Naive thymus-derived CD4-positive, alpha-beta T cell (primary cell): ENCODE measurements at places on chromosomes 4 and X.

- H3K36me3 ChIP-seq, result no peaks in the 10 kb centered on the region
- H3K27ac ChIP-seq, result no peak within 1 kb of the TSS
- H3K4me3 ChIP-seq, result no peak within 1 kb of the TSS
- no peak for DNase-seq
- H3K27me3 ChIP-seq, result no peaks in the 10 kb centered on the region
These were observed at the start of gene MAGEA11 for GRCh38 chrX:149711545-149712236. MAGEA11 (plus strand) TSS chrX:149712060; CDS start chrX:149713160, 1,100 bp downstream.

DNA sequence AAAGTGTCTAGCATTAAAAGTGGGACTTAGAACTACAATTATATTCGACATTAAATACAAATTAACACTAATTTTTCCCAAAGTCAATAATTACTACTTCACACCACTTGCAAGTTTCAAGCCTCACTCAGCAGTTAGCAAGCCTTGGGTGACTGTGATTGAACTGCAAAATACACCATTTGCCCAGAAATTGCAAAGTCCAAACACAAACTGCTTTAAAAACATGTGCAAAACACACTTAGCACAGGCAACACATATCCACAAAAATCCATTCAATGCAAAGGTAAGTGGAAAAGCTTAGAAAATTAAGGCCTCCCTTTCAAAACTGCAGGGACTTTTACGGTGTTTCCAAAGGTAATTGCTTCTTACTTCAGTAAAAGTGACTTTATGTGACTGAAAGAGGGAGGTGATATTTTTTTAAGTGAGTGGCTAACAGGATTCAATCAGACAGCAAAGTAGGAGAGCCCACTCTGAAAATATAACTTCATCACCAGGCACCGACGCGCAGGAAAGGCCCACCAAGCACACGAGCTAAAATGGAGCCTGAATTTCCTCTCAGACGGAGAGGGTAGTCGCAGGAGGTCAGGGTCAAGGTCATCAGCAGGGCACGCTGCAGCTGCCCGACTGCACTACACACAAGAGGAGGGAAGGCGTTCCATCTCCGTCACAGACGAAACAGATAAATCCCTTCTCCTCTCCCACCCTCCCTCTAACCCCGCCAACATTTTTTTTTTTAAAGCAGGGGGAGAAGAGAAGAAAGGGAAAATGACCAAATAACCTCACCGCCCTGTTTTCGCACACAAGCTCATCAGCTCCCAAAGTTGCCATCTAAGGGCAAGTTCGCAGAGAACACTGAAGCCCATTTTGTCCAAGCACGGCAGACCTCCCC lies 3.1 kb downstream of the ZNF827 start:
- peak overlapping the region; percentile 77 for H3K4me3 ChIP-seq
- peak overlapping the region; percentile 68 for H3K27ac ChIP-seq
- no peaks in the 10 kb centered on the region for H3K27me3 ChIP-seq

DNA sequence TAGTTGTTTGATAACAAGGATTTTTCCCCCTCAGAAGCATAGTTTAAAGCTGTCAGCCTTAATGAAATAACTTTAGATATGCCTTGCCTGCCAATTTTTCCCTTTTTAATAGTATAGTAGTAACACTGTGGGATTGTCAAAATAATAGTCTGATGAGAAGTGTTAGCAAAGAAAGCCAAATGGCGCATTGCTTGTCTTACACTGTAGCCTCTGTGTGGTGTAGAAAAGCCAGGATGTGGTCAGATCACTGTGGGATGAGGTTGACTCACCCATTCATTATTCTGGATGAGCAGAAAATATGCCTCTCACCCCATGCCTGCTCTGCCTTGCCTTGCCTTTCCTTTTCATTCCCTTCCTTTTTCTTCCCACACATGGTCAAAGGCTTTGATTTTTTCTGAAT lies 257.8 kb upstream of the NRK start:
- no peaks in the 10 kb centered on the region for H3K36me3 ChIP-seq
- H3K4me1 ChIP-seq, result no peaks in the 10 kb centered on the region
- H3K27me3 ChIP-seq, result no peaks in the 10 kb centered on the region
- DNase-seq, result no peak
- H3K27ac ChIP-seq, result no peak overlapping the region

- H3K4me3 ChIP-seq, result no peak overlapping the region
- no peaks in the 10 kb centered on the region for H3K4me1 ChIP-seq
- no peaks in the 10 kb centered on the region for H3K36me3 ChIP-seq
- no peak overlapping the region for H3K27ac ChIP-seq
These were observed 90.8 kb downstream of the GATB start for GRCh38 chr4:151669990-151670389.

GRCh38 chrX:52118262-52118661 lies 49.3 kb upstream of the MAGED4B start:
- DNase-seq, result no peak
- no peak overlapping the region for H3K4me3 ChIP-seq
- no peak overlapping the region for H3K27ac ChIP-seq
- no peaks in the 10 kb centered on the region for H3K27me3 ChIP-seq

- no peaks in the 10 kb centered on the region for H3K36me3 ChIP-seq
- H3K4me3 ChIP-seq, result no peak overlapping the region
- H3K4me1 ChIP-seq, result no peaks in the 10 kb centered on the region
- H3K27me3 ChIP-seq, result no peaks in the 10 kb centered on the region
- no peak overlapping the region for H3K27ac ChIP-seq
These were observed 73.1 kb downstream of the PALLD start for GRCh38 chr4:168569931-168570276.

GRCh38 chr4:100632163-100632562 lies 114.3 kb upstream of the EMCN start:
- no peak for DNase-seq

GRCh38 chrX:97527725-97528124 lies 644.0 kb downstream of the RPA4 start:
- no peaks in the 10 kb centered on the region for H3K27me3 ChIP-seq
- no peak overlapping the region for H3K4me3 ChIP-seq
- no peak overlapping the region for H3K27ac ChIP-seq
- DNase-seq, result no peak
- no peaks in the 10 kb centered on the region for H3K4me1 ChIP-seq
- no peaks in the 10 kb centered on the region for H3K36me3 ChIP-seq

- H3K27me3 ChIP-seq, result no peaks in the 10 kb centered on the region
- H3K27ac ChIP-seq, result no peak overlapping the region
- DNase-seq, result no peak
- no peaks in the 10 kb centered on the region for H3K4me1 ChIP-seq
- H3K4me3 ChIP-seq, result no peak overlapping the region
- no peaks in the 10 kb centered on the region for H3K36me3 ChIP-seq
These were observed 707.8 kb downstream of the STIM2 start for GRCh38 chr4:27568236-27568951.

- H3K4me3 ChIP-seq, result no peak overlapping the region
- no peak for DNase-seq
- no peaks in the 10 kb centered on the region for H3K27me3 ChIP-seq
- no peak overlapping the region for H3K27ac ChIP-seq
- H3K36me3 ChIP-seq, result no peaks in the 10 kb centered on the region
These were observed 250.6 kb downstream of the SNCA start for GRCh38 chr4:89586318-89586717.

GRCh38 chr4:86302251-86302650 lies 57.6 kb downstream of the MAPK10 start:
- H3K36me3 ChIP-seq, result no peaks in the 10 kb centered on the region
- no peaks in the 10 kb centered on the region for H3K4me1 ChIP-seq
- no peak for DNase-seq
- no peak overlapping the region for H3K4me3 ChIP-seq

GRCh38 chr4:29900336-29900735 lies 819.8 kb upstream of the PCDH7 start:
- no peaks in the 10 kb centered on the region for H3K36me3 ChIP-seq
- H3K27ac ChIP-seq, result no peak overlapping the region
- no peak overlapping the region for H3K4me3 ChIP-seq
- no peaks in the 10 kb centered on the region for H3K4me1 ChIP-seq
- DNase-seq, result no peak

DNA sequence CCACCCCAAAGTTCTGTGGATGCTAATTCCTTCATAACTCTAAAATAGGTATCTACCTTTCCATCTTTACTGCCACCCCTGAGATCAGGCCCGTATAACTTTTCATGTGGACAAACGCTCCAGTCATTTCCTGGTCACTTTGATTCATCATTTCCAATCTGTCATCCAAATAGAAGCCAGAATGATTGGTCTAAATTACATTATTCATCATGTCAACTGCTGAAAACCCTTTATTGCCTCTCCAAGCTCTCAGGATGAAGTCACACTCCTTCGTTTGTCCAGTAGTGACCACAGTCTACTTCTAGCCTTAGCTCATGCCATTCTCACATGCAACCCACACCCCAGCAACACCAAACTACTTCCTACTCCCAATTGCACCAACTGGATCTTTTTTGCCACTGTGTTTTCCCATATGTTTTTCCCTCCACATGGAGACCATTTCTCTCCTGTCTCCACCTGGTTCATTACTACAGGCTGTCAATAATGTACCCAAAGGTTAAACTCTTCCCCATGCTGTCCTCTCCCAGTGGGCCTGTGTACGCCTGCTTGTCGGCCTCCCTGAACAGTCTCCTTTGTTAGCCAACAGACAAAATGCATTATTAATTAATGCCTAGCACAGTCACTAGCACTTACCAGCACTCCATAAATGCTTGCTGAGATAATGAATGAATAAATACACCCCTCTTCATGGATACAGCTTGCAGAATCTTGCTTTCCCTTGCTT lies 382.6 kb upstream of the NOCT start:
- no peaks in the 10 kb centered on the region for H3K36me3 ChIP-seq

- no peak overlapping the region for H3K27ac ChIP-seq
- no peaks in the 10 kb centered on the region for H3K27me3 ChIP-seq
- peak overlapping the region; percentile 28 for H3K4me3 ChIP-seq
- peak; percentile 72 for DNase-seq
- peaks cover 18% of the 10 kb centered on the region for H3K4me1 ChIP-seq
- no peaks in the 10 kb centered on the region for H3K36me3 ChIP-seq
These were observed 32.5 kb upstream of the TLR2 start for GRCh38 chr4:153651587-153651986.

- H3K4me3 ChIP-seq, result no peak overlapping the region
- no peaks in the 10 kb centered on the region for H3K27me3 ChIP-seq
- H3K36me3 ChIP-seq, result no peaks in the 10 kb centered on the region
- H3K27ac ChIP-seq, result no peak overlapping the region
These were observed 70.1 kb downstream of the TMEM47 start for GRCh38 chrX:34586936-34587335.

DNA sequence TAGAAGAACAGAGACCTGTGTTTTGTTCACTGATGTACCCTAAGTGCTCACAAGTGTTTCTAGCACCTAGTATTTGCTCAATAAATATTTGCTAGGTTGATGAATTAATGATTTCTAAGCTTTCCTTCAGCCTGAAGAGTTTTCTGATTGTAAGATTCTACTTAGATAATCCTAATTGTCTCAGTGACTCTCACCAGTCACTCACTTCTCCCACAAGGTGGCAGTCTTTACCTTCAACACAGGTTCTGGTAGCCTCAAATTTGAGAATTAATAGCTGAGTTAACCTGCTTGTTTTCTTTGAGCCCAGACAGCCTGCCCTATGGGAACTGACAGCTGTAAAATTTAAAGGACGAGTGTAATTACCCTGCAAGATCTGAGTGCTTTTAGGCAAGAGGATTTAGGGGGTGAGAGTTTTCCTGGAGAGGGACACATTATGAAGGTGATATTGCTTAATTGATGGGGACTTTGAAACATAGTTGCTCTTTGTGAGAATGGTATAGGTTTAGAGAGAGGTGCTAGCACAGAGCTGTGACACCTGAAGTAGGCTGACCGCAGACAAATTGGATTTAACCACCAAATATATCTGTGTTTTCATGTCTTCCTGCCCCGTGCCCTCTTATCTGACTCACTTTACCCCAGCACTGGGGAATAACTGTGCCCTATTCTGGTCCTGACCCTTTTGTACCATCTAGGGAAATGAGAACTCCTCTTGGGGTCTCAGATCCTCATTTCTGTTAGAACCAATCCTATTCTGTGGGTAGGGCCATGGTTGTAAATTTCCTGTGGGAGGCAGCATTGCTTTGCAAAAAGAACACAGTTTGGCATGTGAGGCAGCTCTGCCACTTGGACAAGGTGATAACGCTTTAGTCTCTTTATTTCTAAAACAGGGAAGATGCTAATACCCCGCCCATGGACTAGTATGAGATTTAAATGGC lies 27.7 kb downstream of the CD38 start:
- DNase-seq, result no peak
- no peak overlapping the region for H3K4me3 ChIP-seq
- no peaks in the 10 kb centered on the region for H3K36me3 ChIP-seq
- H3K27me3 ChIP-seq, result no peaks in the 10 kb centered on the region
